K562 (cell line): ENCODE measurements at places on chromosomes 13 and 19. TPM values are rescaled to one million over a fixed set of nuclear protein-coding genes. Genes with fewer than 3 reads are reported as not detected.
A peak's percentile ranks its signal among the peaks of the same experiment; 100 is the strongest.

DNA sequence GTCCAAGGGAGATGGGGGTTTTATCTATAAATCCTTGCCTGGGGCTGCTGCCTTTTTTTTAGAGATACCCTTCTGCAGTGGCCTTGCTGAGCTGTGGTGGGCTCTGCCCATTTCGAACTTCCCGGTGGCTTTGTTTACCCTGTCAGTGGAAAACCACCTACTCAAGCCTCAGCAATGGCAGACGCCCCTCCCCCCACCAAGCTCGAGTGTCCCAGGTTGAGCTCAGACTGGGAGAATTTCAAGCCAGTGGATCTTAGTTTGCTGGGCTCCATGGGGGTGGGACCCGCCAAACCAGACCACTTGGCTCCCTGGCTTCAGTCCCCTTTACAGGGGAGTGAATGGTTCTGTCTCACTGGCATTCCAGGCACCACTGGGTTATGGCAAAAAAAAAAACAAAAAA, 21.6 kb downstream of the LGALS13 start:
- no peaks in the 10 kb centered on the region for H3K36me3 ChIP-seq
- no peak overlapping the region for H3K27ac ChIP-seq
- no peak for DNase-seq
- no peaks in the 10 kb centered on the region for H3K27me3 ChIP-seq
- no peak overlapping the region for H3K4me3 ChIP-seq
- H3K4me1 ChIP-seq = no peaks in the 10 kb centered on the region

Gene ZNF132
- not detected in 2 replicates for total RNA-seq

- peak; percentile 7 for DNase-seq
- H3K27me3 ChIP-seq = no peaks in the 10 kb centered on the region
- H3K4me3 ChIP-seq = no peak overlapping the region
- H3K36me3 ChIP-seq = peaks cover 39% of the 10 kb centered on the region; the same call in 1 of the 3 replicates
- no peak overlapping the region for H3K27ac ChIP-seq
These were observed 6.2 kb downstream of the KCNJ14 start for GRCh38 chr19:48461651-48461981.

- no peaks in the 10 kb centered on the region for H3K36me3 ChIP-seq
- H3K4me1 ChIP-seq = no peaks in the 10 kb centered on the region
- DNase-seq = no peak
- no peak overlapping the region for H3K27ac ChIP-seq
These were observed 30.9 kb downstream of the RASA3 start for GRCh38 chr13:114101358-114102130.
